Stimulated activated CD8-positive, alpha-beta memory T cell treated with anti-CD3 and anti-CD28 coated beads, Interleukin-7, amount 100 ng/mL, for 4 hours (primary cell): ENCODE measurements at places on chromosomes 2 and 18.

GRCh38 chr2:238344035-238344434 lies 23.7 kb downstream of the TRAF3IP1 start:
- DNase-seq: no peak

DNA sequence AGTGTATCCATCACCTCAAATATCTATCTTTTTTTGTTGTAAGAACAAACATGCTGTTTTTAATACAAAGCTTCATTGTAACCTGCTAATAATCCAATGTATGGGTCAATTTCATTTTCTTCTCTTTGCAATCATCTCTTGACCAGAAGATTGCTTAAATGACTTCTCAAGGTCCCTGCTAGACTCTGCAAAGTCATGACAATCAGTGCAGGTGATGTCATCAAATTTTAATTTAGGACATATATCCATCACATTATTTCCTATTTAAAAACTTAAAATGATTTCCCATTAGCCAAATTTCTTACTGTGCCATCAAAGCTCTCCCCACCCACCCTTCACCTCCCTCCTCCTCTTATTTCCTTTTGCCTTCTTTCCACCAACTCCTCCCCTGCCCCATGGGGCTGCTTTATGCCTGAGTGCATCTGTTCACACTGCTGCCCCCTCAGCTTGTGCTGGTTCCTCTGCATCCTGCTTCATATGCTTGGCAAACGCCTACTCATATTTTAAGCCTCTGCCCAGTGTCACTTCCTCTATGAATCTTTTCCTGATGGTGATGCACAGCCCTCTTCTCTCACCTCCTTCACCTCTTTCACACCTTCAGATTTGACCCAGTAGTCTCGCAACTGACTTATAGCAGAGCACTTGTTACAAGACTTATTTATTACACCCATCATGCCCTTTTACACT lies 20.3 kb downstream of the PLEK start:
- DNase-seq: no peak

DNA sequence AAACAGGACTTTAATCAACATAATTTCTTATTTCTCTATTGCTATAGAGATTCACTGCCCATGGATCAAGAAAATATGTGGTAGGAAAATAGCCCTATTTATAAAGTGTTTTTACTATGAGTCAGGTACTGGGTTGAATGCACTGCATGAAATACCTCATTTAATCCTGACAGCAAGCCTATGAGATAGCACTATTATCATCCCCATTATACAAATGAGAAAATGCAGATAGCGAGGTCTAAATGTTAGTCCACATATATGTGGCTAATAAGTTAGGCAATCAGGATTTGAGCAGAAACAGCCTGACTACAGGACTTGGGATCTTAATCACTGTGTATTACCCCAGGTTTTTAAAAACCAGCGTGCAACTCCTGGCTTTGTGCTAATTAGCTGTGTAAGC lies 8.5 kb upstream of the LYPD1 start:
- DNase-seq: no peak

DNA sequence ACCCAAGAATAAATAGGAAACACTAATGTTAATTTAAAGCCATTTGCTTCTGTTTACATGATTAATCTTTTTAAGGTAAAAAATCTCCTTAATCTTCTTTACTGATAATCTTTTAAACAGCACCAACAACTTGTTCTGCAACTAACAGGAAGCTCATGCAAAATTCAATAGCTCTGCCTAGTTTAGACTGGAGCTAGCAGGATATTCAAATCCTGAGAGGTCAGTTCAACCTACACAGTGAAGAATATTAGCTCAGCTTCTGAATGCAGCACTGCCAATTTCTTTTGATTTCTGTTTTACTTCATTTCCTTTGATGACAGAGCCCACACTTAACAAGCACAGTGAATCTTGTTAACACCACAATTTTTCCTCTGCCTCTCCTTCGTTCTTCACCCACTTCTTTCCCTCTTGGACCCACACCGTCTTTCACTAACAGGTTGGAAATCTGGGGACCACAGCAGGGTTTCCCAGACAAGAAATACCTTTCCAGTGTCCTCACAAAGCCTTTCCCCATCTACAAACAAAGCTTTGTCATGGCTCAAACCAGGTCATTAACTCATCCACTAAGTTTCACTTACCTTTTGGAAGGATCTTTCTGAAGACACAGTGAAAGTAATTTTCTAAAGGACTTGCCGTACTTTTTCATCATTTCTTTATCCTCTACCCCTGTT lies 109.8 kb downstream of the STK39 start:
- no peak for DNase-seq

- DNase-seq: no peak
Measured at GRCh38 chr2:119402106-119402505, 29.5 kb upstream of the TMEM37 start.

GRCh38 chr2:188291617-188292347 lies at the start of gene GULP1:
Gene GULP1 (plus strand): TSS chr2:188291874. CDS start chr2:188477703, 185,829 bp downstream.
- DNase-seq: no peak

- DNase-seq: no peak
Measured at GRCh38 chr18:2910261-2910660, 63.5 kb downstream of the EMILIN2 start.

- DNase-seq: no peak
Measured at GRCh38 chr2:176997074-176997791, 215.4 kb upstream of the HNRNPA3 start.

- no peak for DNase-seq
Measured at GRCh38 chr2:158890296-158890905, 78.0 kb upstream of the TANC1 start.

GRCh38 chr2:9644603-9645002 lies 13.8 kb upstream of the YWHAQ start:
- DNase-seq: no peak

- no peak for DNase-seq
Measured at GRCh38 chr2:201558665-201559064, 84.6 kb downstream of the TMEM237 start.

DNA sequence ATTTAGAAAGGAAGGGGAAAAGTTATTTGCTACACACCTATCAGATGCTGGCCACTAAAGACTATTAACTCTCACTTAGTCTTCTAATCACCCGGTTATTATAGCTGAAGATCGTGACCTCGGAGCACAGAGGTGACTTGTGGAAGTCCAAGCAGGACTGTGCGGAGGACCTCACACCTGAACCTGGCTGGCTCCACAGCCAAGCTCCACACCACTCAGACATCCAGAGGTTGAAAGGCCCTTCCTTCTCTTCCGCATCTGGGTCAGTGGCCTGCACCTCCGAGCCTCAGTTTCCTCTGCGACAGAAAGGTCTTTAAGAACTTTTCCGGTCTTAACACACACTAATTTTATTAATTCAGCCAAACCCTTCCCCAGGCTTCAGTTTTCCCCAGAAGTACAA lies 57.9 kb downstream of the TNS1 start:
- DNase-seq: no peak

GRCh38 chr2:147712051-147712450 lies 132.8 kb upstream of the ACVR2A start:
- DNase-seq: no peak

- no peak for DNase-seq
Measured at GRCh38 chr18:44474591-44474990, 206.1 kb upstream of the SETBP1 start.

DNA sequence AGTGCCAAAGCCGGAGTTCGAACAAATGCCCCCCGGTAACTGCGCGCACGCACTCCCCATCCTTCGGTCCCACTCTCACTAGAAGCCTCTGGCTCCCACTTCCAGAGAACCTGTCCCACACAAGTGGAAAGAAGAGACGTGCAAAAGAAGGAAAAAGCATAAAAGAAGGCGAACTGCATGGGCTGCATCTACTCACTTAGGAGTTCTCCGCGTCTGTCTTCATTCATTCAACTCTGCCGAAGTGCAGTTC lies 312 bp downstream of the NR4A2 start:
- DNase-seq: no peak

DNA sequence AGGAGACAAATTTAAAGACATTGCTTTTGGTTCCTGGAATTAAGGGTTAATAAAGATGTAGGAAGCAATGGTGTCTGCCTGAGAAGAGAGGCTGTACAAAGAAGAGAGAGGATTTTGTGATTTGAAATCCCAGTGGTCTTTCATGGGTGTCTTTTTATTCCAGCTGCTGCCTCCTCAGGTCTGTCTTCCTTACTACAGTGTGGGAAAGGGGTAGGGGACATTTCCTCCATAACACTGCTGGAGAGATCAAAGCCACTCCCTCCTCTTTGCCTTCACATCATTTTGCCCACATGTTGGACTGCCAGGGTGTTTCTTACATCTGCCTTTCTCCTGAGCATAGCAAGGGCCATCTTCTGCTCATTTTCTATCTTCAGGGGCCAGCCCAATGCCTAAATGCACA lies 348.5 kb downstream of the EN1 start:
- DNase-seq: no peak

DNA sequence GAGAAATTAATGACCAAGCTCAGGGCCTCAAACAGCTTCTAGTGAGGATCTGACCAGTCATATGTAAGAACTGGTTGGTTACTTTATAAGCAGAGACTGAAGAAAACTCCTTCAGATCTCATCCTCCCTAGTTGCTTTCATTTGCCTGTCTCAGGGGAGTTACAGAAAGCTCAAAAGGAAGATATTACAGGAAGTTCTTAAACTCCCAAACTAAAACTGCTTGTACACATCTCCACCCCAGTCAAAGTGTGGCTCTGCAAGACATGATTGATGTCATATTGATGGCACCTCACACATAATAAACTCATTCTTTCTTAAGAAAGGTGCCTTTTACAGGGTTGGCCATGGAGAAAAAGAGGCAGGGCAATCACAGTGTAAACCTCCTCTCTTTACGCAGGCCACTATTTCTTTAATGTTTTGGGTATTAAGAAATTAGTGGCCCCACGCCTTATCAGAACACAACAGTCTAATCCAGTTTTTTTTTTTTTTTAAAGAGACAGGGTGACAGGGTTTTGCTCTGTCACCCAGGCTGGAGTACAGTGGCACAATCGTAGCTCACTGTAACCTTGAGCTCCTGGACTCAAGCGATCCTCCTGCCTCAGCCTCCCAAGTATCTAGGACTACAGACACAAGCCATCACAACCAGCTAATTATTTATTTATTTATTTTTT lies 62.6 kb upstream of the STK17B start:
- no peak for DNase-seq

- no peak for DNase-seq
Measured at GRCh38 chr2:72146347-72147302, 1.0 kb downstream of the CYP26B1 start.

DNA sequence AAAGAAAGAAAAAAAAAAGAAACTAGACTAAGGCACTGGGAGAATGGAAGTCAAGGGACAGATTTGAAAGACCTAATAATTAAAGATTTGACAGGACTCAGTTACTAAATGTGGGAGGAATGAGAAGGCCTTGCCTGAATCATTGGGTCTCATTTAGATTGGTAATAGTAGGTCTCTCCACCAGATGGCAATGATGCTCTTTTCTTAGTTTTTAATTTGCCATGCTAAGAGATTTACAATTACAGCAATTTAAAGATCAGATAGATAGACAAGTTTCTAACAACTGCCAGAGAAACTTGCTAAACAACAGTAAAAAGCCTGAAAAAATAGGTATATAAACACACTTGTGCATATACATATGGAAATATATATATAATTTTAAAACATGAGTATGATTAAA lies 153.0 kb downstream of the TMEM247 start:
- no peak for DNase-seq

- no peak for DNase-seq
Measured at GRCh38 chr2:148253685-148254084, 232.8 kb downstream of the MBD5 start.

- no peak for DNase-seq
Measured at GRCh38 chr2:239767021-239767905, 257.9 kb downstream of the NDUFA10 start.

GRCh38 chr2:179837408-179837807 lies 24.0 kb downstream of the ZNF385B start:
- DNase-seq: no peak

- no peak for DNase-seq
Measured at GRCh38 chr2:112195167-112195766, 57.1 kb downstream of the FBLN7 start.

DNA sequence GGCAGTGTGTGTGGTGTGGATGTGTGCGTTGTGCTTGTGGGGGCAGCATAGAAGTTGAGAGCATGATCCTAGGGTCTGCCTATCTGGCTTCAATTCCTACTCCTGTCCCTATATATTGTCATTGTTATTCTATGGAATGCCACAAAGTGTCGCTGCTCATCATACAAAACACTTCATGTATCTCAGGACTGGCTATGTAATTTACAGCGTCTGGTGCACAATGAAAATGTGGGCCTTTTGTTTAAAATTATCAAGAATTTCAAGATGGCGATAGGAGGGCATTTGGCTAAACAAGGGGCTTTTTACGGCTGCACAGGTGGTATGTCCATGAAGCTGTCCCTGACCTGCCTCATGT lies 3.4 kb downstream of the SERPINB2 start:
- no peak for DNase-seq

DNA sequence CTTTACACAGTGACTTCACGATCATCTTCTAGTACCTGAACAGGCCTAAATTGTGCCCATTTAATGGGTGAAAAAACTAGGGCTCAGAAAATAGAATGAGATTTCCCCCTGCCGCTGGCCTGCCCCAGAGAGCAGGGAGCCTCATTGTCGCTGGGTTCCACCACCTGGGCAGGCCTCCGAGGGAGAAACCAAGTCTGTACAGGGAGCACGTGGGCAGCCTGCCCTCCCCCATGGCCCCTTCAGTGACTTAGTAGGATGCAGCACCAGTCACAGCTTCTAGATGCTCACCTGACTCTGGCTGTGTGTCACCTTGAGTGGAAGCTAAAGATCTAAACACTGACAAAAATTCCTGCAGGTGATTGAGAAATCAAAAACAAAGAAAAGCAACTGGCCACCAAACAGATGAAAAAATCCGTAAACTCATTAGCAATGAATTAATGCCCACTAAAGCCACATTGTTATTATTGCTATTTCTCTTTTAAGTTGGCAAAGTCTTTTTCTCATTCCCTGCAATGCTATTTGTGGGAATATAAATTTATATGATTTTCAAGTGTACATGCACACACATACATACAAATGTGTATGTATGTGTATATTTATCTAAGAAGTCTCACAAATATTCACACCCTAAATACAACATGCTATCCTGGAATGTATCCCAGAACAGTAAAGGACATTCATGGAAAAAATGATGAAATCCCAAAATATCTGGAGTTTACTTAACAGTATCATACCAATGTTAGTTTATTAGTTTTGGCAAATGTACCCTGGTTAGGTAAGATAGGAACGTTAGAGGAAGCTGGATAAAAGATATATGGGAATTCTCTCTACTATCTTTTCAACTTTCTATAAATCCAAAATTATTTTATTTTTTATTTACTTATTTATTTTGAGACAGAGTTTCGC lies 18.7 kb upstream of the ASPRV1 start:
- DNase-seq: no peak

- no peak for DNase-seq
Measured at GRCh38 chr2:25453199-25453905, 111.6 kb upstream of the DNMT3A start.

- DNase-seq: no peak
Measured at GRCh38 chr18:13338318-13338717, 119.8 kb downstream of the LDLRAD4 start.

GRCh38 chr2:69168144-69168813 lies 155.3 kb downstream of the ANTXR1 start:
- DNase-seq: no peak
